Activated CD4-positive, alpha-beta T cell treated with anti-CD3 and anti-CD28 coated beads, Interleukin-2, amount 50 U/mL, for 48 hours (primary cell): ENCODE measurements at places on chromosomes 7 and 10.

GRCh38 chr7:46607176-46607575 lies 686.1 kb upstream of the IGFBP3 start:
- DNase-seq, result no peak

GRCh38 chr10:58326967-58327381 lies 7.8 kb upstream of the UBE2D1 start:
- no peak for DNase-seq

DNA sequence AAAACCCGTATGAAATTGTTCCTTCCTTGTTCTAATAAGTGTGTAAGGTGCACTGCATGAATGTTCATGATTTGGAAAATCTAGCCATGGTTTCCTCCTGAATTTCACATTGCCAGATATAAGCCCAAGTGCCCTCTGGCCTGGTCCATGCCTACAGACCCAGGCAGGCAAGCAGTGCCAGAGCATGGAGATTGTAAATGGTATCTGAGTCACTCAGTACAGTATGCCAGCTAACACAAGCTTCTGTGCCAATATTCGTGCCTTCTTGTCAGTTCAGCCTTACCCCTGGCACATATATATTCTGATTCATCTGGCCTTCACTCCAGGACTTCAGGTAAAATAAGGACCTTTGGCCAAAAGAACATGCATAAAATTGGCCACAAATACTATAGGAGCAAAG lies 38.4 kb upstream of the PDE1C start:
- no peak for DNase-seq

DNA sequence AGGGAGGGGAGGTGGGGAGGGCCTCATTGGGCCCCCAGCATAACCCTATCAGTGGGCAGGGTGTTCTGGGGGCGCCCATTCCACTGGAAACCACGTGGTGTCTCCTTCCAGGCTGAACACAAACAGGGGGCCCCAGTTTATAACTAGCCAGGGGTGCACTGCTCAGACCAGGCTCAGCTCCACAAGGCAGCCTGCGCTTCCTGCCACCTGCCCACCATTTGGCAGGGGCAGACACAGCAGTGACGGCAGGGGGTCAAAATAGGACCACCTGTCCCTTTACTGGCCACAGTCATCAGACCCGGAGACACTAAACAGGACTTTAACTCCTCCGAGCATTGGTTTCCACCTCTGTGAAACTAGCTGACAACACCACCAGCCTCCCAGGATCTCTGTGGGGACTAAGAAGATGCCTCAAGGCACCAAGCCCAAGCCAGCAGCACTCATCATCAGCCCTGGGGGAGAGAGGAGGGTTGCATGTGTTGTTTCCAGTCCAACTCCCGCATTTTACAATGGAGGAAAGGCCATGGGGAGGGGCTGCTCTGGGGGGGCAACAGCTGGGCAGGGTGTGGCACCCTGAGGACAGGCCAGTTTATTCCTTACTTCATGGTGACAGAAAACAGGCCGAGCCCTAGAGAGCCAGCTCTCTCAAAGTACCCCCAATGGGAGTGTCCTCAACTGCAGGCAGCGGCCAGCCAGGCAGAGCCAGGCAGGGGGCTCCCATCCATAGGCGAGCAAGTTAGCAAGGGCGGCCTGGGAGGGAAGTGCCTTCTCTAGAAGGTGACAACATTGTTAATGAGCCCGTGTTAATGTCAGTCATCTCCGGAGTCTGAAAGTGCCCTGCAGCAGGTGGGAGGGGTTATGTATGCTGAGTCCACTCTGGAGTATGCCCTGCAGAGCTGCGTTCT lies 127.6 kb downstream of the TNS3 start:
- no peak for DNase-seq

GRCh38 chr7:29642494-29643155 lies 79.0 kb downstream of the PRR15 start:
- no peak for DNase-seq

- DNase-seq, result no peak
Measured at GRCh38 chr7:28440055-28440601, 27.8 kb downstream of the CREB5 start.

DNA sequence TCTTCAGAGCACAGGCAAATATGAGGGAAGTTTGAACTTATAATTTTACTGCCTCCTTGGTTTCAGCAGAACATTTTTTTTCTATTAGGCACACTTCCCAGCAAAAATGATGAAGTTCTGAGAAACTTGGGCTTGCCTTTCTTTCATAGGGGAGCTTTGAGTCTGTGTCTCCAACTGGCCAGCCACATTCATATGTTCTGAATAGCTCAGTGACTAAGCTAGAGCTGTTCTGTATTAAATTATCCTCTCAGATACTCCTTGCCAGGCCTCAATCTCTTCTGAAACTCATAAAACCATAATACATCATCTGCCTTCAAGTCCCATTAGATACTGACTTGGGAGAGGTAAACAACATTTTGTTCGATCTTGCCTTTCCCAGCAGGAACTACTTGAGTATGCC lies 476.5 kb downstream of the GPAM start:
- DNase-seq, result no peak

- DNase-seq, result no peak
Measured at GRCh38 chr10:51915031-51915542, 215.7 kb upstream of the CSTF2T start.

GRCh38 chr10:3874990-3875841 lies 90.2 kb upstream of the KLF6 start:
- no peak for DNase-seq

- DNase-seq, result no peak
Measured at GRCh38 chr7:40301486-40302068, 166.8 kb downstream of the SUGCT start.

DNA sequence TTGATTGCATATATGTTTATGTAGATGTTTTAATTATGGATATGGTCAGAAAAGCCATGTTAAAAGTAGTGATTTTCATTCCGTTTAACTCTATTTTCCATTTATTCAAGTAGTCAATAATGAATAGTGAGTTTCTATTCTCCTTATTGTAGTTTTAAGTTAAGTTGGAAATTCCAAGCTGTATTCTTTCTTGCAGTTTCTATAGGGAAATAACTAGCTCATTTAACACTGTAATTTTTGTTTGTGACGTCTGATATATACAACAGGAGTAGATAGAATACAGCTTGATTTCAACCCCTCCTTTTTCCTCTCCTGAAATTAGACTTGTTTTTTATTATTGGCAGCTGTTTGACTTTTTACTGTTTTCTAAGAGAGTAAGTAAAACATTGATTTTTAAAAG lies 47.2 kb downstream of the SLK start:
- DNase-seq, result no peak

DNA sequence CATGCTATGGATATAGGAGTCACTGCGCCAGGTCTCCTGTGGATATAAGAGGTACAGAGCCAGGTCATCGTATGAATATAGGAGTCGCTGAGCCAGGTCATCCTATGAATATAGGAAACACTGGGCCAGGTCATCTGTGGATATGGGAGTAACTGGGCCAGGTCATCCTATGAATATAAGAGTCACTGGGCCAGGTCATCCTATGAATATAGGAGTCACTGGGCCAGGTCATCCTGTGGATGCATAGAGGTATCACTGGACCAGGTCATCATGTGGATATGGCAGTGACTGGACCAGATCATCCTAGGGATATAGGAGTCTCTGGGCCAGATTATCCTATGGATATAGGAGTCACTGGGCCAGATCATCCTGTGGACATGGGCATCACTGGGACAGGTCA lies 181.7 kb downstream of the DNAH11 start:
- DNase-seq, result no peak

DNA sequence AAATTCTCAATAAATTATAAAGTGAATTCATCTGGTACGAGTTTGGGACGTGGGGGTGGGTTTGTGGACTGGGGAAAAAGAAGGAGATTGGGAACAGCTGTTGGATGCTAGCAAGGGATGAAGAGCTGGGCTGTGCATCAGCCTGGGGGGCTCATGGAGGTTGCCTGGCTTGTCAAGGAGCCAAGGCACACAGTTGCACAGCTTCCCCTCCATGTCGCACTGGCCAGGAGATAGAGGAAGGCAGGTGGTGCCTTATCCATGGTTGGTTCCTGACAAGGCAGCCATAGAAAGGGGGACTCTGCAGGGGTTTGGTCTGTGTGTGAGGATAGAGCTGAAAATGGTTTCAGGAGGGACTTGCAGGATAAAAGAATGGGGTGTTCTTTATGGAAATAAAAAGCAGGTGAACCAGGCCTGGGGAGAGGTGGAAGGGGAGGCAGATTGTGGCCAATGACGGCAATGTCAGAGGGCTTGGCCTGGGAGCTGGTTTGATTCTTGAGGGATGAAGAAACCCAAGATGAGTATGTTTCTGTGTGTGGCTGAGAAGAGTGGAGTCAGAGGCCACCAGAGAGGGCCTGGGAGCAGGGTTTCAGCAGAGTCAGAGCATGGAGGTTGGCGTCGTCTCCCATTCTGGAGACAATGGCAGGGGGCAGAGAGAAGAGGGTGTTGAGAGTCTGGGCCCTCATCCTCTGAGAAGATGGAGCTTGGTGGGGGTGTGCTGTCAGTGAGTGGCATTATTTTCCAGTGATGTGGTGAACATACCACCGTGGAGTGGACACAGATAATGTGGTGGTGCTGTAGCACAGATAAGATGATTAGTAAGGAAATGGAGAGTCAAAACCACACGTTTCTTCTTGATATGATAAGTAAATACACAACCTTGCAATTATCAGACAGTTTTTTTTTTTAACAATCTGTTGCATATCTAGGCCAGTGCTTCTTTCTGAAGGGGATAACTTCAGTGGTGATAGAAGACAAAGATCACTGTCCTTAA lies 108.2 kb downstream of the PTPN20 start:
- DNase-seq, result no peak

DNA sequence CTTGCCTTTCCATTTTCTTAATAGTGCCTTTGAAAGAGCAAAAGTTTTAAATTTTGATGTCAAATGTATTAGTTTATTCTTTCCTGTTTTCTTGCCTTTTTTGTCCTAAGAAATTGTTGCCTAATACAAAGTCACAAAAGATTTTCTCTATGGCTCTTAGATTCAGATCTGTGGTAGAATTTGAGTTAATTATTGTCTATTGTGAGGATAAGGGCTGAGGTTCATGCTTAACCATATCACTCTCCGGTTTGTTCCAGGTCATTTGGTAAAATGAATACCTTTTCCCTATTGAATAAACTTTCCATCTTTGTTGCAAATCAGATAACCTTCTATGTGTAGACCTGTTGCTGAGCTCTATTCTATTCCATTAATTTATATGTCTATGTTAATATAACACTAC lies 96.0 kb downstream of the NOD1 start:
- no peak for DNase-seq

DNA sequence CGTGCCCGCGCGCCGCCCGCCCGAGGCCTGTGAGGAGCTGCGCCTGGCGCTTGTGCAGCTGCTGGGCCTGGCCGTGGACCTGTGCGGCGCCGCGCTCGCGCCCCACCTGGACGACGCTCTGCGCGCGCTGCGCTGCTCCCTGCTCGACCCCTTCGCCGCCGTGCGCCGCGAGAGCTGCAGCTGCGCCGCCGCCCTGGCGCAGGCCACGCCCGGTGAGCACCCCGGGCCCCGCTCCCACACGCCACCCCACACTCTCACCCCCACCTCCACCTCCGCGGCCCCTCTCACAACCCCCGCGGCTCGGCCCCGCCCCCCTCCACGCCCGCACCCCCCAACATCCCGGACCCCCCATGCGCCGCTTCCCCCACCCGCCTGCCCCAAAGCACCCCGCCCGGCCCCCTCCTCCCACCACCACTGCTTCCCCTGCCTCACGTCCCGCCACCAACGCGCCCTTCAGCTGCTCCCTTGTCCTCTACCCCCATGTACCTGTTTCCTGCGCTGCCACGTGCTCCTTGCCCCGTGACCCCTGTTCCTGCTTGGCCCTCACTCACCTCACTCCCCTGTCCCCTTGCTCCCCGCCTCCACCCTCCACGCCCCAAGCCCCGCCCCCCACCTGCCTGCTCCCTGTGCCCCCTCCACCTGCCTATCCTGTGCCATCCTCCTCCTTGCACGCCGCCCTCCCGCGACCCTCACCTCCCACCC lies at the start of gene PRKAR1B:
PRKAR1B (minus strand) TSS at position 178 of the 702 bp plus-strand sequence. CDS start 15,776 bp downstream, outside the sequence.
- DNase-seq, result peak; percentile 49

GRCh38 chr7:16978358-16979244 lies 96.8 kb upstream of the AGR3 start:
- DNase-seq, result no peak

- no peak for DNase-seq
Measured at GRCh38 chr10:58412502-58412961, 27.3 kb downstream of the TFAM start.

- DNase-seq, result no peak
Measured at GRCh38 chr10:78765726-78766335, 302.9 kb upstream of the ZMIZ1 start.

GRCh38 chr10:86349474-86349873 lies 17.1 kb downstream of the GRID1 start:
- DNase-seq, result no peak

DNA sequence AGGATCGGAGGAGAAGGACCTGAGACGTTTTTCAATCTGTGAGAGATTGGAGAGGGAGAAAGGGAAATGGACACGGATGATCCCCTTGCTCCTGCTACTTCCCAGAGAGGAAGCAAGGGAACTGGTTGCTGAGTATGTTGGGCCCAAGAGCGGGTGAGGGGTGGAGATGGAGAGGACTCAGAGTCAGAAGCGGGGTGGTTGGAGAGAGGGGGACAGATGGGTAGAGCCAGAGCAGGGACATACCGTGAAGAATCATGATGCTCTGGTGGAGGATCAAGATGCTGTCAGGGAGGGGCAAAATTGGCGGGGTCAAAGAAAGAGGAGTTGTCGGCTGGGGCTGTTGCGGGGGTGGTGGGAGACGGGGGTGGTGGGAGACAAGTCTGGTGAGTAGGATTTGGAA lies 2.4 kb upstream of the CHST3 start:
- DNase-seq, result no peak

- no peak for DNase-seq
Measured at GRCh38 chr10:90963331-90963730, 42.4 kb upstream of the ANKRD1 start.

DNA sequence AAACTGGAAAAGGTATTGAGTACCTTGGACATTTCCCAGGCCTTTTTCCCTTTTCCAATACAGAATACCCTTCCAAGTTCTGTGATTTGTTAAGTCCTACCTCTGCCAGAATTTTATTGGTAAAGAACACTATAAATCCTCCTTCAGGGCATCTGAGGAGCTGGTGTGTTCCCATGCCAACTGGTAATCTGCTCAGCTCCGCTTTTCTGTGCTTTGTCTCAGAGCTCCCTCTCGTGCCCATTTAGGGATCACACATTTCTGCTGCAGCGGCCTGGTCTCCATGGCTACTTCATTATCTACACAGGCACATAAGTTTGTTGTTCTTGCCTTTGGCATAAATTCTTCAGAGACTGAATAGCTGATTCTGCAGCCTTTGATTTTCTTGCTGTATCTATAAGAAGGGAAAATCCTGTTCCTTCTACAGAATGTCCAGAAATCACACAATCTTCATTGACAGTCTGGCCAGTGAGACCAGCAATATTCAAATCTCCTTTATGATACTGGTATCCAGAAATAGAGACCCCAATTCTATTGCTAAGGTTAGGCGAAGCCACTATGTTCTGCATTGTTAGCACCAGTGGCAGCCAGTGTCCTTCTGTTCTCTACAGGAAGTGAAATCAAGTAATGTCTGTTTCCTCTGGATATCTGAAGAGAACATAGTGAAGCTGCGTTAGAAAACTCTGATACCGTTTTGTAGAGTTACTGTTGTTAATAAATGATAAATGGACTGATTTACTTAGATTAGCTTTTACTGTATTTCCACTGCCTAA lies 51.9 kb downstream of the DENND11 start:
- DNase-seq, result peak; percentile 10
